ENCODE measurements at places on chromosomes 6 and 20. TPM values are rescaled to one million over a fixed set of nuclear protein-coding genes. Genes with fewer than 3 reads are reported as not detected.

GRCh38 chr6:125293587-125293986 is 8.2 kb downstream of the HDDC2 start:
- H3K27ac ChIP-seq, result no peak overlapping the region
- no peaks in the 10 kb centered on the region for H3K27me3 ChIP-seq
- H3K4me3 ChIP-seq, result no peak overlapping the region

- no peaks in the 10 kb centered on the region for H3K36me3 ChIP-seq
- no peaks in the 10 kb centered on the region for H3K4me1 ChIP-seq
- H3K27me3 ChIP-seq, result no peaks in the 10 kb centered on the region
- H3K27ac ChIP-seq, result no peak overlapping the region
Observed at GRCh38 chr6:19463925-19464324, 373.2 kb upstream of the ID4 start.

GRCh38 chr6:98687752-98688151 is 146.6 kb upstream of the POU3F2 start:
- H3K36me3 ChIP-seq, result no peaks in the 10 kb centered on the region
- H3K27ac ChIP-seq, result no peak overlapping the region
- DNase-seq, result no peak
- no peaks in the 10 kb centered on the region for H3K4me1 ChIP-seq
- H3K27me3 ChIP-seq, result no peaks in the 10 kb centered on the region

DNA sequence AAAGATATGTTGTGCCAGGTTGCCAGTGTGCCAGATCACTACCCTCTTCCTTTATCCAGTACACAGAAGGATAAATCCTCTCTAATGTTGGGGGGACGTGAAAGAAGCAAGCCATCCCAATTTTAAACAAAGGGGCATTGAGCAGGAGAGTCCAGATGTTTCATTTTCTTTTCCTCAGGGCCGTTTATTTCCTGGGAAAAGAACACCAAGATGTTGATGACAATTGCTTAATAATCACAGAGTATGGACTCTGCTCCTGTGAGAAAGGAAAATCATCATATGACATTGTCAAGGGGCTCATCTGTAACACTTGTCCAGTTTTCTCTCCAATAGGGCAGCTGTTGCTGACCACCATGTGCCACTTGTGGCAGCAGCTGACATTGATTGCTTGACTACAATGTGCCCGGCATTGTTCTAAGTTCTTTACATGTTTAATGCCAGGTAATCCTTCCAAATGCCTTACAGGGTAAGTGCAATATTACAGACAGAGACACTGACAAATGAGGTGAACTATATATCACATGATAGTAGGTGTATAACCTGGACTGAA is 161.4 kb downstream of the CD109 start:
- H3K4me3 ChIP-seq, result no peak overlapping the region
- H3K27ac ChIP-seq, result no peak overlapping the region
- no peaks in the 10 kb centered on the region for H3K4me1 ChIP-seq
- DNase-seq, result no peak
- H3K27me3 ChIP-seq, result no peaks in the 10 kb centered on the region
- H3K36me3 ChIP-seq, result no peaks in the 10 kb centered on the region

- no peak overlapping the region for H3K4me3 ChIP-seq
- no peak overlapping the region for H3K27ac ChIP-seq
- no peaks in the 10 kb centered on the region for H3K36me3 ChIP-seq
- no peak for DNase-seq
- no peaks in the 10 kb centered on the region for H3K4me1 ChIP-seq
Observed at GRCh38 chr6:146209942-146210341, 181.1 kb downstream of the GRM1 start.

DNA sequence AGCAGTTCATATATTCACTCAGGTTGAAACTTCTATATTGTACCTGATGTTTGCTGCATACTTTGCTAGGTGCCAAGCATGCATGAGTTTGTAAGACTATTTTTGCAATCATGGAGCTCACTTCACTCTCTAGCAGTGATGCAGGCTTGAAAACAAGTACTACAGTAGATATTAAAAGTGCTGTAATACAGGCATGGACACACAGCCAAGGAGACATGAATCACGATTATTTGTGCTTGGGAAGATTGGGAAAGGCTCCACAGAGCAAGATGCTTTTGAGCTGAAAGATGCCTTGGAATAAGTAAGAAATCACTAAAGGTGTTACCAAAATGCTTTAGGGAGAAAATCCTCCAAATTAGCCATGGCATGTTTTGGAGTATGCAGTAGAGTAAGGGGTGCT is 427.4 kb downstream of the UTRN start:
- no peak overlapping the region for H3K27ac ChIP-seq
- no peak for DNase-seq
- no peaks in the 10 kb centered on the region for H3K4me1 ChIP-seq
- no peak overlapping the region for H3K4me3 ChIP-seq

DNA sequence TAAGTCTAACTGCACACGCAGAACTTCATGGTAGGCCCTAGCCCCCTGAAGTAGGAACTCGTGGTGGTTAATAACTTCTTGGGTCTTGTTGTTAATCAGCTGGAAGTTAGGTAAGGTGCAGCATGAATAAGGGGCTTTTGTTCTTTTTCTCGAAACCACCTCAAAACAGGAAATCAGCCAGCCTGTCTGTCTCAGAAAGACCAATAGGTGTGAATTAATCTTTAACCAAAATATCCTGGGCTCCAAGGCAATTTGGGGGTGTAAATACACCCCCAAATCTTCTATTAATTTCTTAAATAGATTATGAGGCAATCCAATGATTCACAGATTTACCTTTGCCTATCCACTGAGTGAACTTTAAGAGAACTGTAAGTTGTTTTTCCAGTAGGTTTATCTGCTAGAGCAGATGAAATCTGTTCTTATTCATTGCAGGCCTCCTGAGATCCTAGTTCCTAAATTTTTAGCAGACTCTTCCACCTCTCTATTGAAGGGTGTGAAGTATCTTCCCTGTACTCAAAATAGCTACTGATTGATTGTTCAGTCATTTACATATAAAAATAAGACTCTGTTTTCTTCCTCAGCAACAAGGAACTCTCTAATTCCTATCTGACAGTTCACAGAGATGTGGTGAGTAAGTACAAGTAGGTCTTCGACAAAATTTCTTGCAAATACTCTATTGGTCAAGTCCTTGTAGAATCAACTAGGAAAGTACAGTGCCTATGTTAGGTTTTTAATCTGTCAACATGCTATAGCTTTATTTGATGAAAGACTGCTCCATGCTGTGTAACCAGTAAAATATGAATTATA is 427.1 kb upstream of the NOX3 start:
- H3K27ac ChIP-seq, result no peak overlapping the region
- DNase-seq, result peak; percentile 18
- H3K27me3 ChIP-seq, result no peaks in the 10 kb centered on the region
- H3K36me3 ChIP-seq, result no peaks in the 10 kb centered on the region

DNA sequence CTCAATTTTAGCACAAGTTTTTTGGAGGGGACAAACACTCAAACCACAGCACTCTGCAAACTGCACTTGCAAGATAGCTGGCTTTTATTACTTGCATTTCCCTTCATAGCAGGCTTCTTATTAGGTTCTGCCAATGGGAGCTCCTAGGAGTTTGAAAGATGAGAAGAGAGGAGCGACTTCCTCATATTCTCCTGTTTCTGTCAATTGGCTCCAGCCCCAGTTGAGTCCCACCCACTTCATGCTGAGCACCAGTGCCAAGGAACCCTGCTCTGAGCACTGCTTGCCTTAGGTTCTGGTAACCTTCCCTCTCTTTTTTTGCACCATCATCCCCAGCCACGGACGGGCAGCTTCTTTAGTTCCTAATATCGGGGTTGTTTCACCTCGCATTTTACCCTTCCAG is 67.9 kb downstream of the PSMB1 start:
- H3K27me3 ChIP-seq, result no peaks in the 10 kb centered on the region
- H3K4me1 ChIP-seq, result no peaks in the 10 kb centered on the region
- no peak overlapping the region for H3K27ac ChIP-seq
- DNase-seq, result no peak

DNA sequence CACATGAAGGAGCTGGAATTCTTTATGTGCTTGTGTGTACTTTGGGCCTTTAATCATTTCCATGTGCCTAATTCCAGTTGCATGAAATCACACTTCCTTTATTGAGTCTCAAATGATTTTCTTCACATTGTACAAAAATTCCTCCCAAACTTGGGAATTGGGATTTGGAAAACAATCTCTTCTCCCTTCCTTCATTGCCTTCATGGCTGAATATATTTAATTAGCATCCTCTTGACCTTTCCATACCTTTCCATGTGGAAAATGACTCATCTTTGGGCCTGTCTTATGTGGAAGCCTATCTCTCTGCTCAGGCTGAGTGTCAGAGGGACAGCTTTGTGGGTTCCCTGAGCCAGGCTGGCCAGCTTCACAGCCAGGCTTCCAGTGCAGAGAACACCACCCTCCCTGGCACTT is 33.0 kb upstream of the CDH4 start:
- DNase-seq, result no peak
- no peaks in the 10 kb centered on the region for H3K36me3 ChIP-seq
- no peaks in the 10 kb centered on the region for H3K27me3 ChIP-seq
- H3K4me3 ChIP-seq, result no peak overlapping the region

DNA sequence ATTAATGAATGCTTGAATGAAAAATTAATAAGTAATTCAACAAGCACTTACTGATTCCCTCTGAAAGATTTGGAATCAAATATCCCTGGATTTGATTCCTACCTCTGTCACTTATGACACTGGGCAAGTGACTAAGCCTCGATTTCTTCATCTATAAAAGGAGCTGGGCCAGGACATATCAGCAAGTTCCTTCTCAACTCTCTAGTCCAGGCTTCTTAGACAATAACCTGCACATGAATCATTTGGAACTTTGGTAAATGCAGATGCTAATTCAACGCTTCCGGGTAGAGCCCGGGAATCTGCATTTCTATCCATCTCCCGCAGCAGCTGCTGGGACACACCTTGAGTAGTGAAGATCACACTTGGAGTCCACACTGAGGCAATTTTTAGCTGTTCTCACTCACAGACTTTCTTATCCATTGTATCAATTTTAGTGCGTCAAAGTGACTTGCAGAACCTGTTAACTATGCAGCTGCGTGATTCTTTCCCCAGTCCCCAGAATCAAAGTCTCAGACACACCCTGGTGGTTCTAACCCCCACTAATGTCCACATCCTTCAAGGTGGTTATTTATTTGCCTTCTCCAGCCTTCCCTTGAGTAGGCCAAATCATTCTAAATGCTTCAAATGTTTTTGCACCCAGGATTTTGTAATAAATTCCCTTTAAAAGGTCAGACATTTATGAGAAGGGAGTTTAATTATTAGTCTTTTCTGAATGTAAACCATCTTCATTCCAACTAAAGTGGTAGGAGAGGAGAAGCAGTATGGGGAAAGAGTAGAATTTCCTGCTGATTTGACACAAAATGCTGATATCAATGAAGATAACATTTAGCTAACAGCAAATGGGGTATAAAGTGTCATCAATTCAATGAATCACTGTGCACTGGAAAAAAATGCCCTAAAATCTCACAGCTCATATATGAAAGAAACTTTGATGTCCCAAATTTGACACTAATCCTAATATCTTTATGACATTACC is 26.0 kb upstream of the CCND3 start:
- no peaks in the 10 kb centered on the region for H3K27me3 ChIP-seq
- DNase-seq, result peak; percentile 58
- no peak overlapping the region for H3K4me3 ChIP-seq
- no peak overlapping the region for H3K27ac ChIP-seq

The TTBK1 gene
- 2.1 TPM for polyA plus RNA-seq

The SLC17A3 gene
- not detected for polyA plus RNA-seq

The HCK gene
- 11.8 TPM for polyA plus RNA-seq

The TRIM31 gene
- polyA plus RNA-seq, result 27.5 TPM

The SIRPD gene
- polyA plus RNA-seq, result 1.2 TPM

The PNLDC1 gene
- polyA plus RNA-seq, result 0.16 TPM

Data from small intestine (tissue), 16 donors.